ENCODE measurements at places on chromosomes 11 and 22. TPM values are rescaled to one million over a fixed set of nuclear protein-coding genes. Genes with fewer than 3 reads are reported as not detected.
A peak's percentile ranks its signal among the peaks of the same experiment; 100 is the strongest.

DNA sequence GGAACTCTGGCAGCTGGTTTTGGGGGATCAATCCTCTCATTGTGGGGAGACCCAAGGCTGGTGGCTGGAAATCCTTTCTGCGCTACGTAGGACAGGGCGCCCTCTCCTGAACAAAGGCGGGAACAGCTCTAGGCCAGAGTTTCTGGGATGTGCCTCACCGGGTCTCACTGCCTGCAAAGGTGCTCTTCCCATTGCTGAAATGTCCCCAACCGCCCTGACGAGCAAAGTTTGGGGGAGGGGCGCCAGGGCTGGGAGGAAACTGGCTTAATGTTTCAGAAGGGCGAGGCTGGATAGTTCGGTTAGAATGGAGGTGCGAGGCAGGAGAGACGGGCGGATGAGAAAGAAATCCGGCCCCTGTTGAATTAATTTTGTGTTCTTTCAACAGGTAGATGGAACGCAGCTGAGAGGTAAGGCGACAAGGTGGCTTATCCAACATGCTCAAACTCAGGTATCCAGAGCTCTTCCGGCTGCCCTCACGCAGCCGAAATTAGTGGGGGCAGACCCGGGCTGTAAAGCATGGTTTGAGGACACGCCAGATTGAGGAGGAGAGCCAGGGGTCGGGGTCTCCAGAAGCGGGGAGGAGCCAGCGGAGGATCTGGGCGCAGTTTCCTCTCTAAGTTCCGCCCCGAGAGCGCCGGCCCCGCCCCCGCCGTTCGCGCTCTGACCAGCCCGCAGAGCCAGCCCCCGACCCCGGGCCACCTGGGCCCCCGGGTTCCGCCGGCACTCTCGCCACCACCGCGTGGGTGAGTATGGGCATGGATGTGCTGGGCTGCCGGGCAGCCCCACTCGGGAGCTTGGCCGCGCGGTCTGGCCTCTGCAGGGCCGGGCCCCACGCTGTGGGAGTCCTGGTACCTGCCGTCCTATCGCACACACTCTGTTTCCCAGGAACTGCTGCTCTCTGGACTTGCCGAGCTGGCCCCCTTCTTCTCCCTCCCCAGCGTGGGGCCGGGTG is at the start of gene PGAP2:
TSS of gene PGAP2 (plus strand) at position 652 of the 952 bp plus-strand sequence. CDS start 2,700 bp downstream, outside the sequence.
- no peak for DNase-seq

GRCh38 chr11:79287952-79288351 is 152.9 kb downstream of the TENM4 start:
- no peak for DNase-seq

GRCh38 chr11:79021601-79022000 is 419.2 kb downstream of the TENM4 start:
- no peak for DNase-seq

DNA sequence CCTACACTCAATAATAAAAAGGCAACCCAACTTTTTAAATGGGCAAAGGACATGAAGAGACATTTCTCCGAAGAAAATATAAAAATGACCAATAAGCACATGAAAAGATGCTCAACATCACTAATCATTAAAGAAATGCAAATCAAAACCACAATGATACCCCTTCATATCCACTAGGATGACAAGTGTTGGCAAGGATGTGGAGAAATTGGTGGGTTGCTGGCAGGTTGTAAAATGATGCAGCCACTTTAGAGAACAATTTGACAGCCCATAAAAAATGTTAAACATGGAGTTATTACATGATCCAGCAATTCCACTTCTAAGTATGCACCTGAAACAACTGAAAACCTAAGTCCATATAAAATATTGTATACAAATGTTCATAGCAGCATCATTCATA is 73.2 kb upstream of the LMO2 start:
- no peak for DNase-seq

GRCh38 chr11:94129512-94130297 is 1.1 kb downstream of the PANX1 start:
- DNase-seq = no peak

DNA sequence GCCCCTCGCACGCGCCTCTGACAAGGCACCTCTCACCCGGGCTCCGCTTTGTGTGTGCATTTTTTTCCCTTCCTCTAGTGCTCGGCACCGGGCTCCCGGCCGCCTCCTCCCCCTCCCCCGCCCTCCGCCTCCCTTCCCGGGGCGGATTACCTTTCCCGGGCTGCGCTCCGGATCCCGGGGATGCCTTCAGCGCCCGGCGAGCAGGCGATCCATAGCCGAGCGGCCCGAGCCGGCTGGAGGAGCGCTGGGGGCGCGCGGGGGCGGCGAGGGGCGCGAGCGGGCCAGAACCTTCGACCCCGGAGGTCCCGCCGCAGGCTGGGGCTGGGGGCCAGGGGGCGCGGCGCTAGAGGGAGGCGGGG is 282 bp downstream of the MPPED2 start:
- no peak for DNase-seq

DNA sequence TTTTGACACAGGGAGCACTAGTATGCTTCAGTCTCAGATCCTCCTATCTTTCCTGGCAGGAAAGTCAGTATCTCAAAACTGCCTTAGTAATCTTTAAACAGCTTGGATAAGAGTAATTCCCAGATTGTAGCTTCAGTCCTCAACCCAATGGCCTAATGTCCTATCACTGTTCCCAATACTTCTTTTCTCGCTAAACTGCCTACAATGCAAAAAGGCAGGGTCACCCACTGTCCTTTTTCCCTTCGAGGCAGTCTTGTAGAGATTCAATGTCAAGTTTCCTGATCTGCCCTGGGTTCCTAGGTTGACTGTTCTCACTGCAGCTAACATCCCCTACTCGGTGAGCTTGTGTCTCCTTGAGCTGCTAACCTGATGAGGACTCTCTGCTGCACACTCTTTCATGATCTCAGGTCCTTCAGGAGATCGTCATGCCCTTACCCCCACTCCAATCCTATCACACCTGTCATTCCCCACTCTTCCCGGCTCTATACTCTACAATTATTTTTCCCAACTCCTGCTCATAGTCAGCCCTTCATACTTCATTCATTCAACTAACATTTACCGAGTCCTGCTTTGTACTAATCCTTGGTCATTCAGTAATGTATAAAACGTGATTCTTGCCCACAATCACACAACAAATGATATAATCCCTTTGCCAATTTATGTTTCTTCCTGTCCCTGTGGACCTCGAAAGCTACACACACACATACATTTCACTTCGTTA is 904 bp downstream of the C2CD3 start:
- no peak for DNase-seq

- no peak for DNase-seq
Measured at GRCh38 chr11:125069796-125070195, 6.7 kb downstream of the SLC37A2 start.

- DNase-seq = no peak
Measured at GRCh38 chr11:80727315-80727714, 1286.5 kb upstream of the TENM4 start.

DNA sequence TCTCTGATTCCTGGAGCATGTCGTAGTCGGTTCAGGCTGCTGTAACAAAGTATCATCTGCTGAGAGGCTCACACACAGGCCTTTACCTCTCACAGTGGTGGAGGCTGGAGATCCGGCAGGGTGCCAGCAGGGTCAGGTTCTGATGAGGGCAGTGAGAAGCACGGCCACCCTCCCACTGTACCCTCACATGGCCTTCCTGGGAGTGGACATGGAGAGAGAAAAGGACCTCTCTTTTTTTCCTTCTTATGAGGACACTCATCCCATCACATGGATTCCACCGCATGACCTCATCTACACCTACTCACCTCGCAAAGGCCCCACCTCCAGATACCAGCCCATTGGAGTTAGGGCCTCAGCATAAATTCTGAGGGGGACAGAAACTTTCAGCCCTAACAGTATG is 99.5 kb downstream of the BCR start:
- no peak for DNase-seq

GRCh38 chr11:117946156-117946841 is 17.1 kb upstream of the TMPRSS13 start:
- DNase-seq = no peak

- no peak for DNase-seq
Measured at GRCh38 chr22:39361496-39361895, 11.7 kb downstream of the SYNGR1 start.

- DNase-seq = no peak
Measured at GRCh38 chr11:81331088-81331487, 1402.6 kb downstream of the FAM181B start.

DNA sequence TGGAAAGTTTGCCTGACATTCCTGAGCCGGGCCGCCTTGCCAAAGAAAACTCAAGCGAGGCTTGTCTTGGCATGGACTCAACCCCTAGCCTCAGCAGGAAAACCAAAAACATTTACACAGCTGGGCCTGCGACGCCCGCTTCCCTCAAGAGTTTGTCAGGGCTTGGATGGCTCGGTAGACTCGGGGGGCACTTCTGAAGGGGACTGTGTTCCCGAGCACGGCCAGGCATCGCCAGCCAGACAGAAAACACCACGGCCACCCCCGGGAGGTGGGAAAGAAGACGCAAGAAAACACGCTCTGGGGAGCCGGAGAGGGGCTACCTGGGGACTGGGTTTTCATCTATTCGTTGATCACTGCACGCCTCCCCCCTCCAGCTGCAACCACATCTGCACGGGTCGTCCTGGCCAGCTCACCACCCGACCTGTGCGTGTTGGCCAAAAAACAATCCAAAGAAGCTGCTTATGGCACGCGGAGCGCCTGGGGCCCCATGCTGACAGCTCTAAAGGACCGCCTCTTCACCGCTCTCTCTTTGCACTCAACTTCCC is 380.7 kb downstream of the MN1 start:
- peak; percentile 6 for DNase-seq

DNA sequence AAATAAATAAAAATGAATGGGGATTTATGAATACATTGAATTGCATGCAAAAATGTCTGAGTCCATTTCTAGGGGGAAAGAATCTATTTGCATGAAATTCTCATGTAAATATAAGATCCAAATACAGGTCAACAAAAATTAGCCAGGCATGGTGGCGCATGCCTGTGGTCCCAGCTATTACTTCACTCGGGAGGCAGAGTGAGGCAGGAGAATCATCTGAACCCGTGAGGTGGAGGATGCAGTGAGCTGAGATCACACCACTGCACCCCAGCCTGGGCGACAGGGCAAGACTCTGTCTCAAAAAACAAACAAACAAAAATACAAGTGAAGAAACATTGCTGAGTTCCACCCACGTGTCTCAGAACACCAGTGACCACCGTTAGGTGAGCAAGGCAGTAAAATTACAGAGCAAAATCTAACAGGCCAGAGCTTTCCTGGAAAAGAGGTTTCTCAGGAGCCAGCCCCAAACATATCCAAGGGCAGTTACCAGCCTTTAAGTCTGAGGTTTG is 17.3 kb downstream of the PACSIN2 start:
- no peak for DNase-seq

DNA sequence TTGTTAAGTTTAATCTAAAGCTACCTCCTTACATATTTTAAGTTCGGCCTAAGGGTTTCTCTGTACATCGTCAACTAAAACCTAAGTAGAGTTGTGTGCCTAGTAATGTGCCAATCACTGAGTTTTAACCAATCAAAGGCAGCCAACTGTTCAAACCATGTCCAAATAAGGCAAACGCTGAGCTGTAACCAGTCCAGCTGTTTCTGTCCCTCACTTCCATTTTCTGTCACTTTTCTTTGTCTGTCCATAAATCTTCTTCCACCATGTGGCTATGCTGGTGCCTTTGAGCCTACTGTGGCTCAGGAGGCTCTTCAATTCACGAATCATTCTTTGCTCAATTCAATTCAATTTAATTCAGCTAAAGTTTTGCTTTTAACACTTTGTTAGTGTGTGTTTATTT is 13.9 kb upstream of the ATXN10 start:
- DNase-seq = no peak

DNA sequence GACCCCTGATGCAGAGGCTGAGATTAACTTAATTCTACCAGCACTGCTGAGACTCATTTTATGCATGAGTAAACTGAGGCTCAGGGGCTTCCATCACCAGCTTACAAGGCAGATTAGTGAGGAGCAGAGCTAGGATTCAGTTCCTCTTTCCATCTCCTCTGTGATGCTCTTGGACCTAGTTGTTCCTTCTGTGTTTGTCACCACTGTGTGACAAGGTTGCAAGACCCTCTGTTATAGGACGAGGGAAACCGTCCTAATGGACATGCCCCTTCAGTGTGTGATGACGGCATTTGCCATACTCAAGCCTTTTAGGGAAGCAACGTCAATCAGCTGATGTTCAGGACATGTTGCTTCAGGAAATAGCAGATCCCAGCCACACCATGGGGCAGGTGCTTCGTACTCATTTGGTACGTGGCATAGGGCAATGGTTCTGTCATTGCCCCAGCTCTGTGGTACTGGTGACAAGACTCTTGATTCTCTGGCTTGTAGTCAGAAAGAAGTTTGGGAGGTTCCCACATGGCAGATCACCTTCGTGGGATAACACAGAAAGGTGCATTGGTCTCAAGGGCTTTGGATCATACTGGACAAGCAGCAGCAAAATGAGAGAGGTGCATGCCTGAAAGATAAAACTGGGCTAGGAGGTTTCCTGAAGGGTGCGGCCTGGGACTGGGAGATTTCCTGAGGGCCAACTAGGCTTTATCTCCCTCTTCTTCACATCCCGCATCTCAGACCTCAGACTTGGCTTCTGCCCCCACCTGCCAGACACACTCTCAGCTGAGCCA is 23.9 kb upstream of the CD44 start:
- no peak for DNase-seq

- no peak for DNase-seq
Measured at GRCh38 chr11:35943309-35943708, 553 bp upstream of the LDLRAD3 start.

- no peak for DNase-seq
Measured at GRCh38 chr11:58830673-58831301, 13.7 kb downstream of the GLYATL2 start.

DNA sequence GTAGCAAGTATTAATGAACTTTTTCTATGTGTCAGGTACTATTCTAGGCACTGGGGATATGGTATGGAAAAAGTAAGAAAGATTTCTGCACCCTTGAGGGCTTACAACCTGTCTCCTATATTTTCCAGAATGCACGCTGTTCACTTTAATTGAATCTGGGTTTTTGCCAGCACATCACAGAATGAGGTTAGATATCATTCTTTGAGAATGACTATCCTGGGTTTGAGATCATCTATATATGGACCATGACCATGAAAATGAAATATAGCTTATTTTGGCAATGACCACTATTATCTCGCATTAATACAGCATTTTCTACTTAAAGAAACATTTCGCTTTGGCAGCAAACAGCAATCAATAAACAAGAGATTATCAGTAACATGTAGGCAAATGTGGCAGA is 46.9 kb downstream of the C11orf71 start:
- no peak for DNase-seq

DNA sequence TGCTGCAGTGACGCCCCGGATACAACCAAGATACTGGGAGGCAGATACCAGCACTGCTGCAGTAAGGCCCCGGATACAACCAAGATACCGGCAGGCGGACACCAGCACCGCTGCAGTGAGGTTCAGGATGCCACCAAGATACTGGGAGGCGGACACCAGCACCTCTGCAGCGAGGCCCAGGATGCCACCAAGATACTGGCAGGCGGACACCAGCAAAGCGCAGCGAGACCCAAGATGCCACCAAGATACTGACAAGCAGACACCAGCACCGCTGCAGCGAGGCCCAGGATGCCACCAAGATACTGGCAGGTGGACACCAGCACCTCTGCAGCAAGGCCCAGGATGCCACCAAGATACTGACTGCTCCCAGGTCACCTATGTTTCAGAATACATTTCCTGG is 225.2 kb downstream of the BRD1 start:
- DNase-seq = no peak

- DNase-seq = no peak
Measured at GRCh38 chr22:17375914-17376614, 6.8 kb downstream of the CECR2 start.

The OR8D4 gene
- not detected for total RNA-seq

The MUC2 gene
- total RNA-seq = not detected

The KDM4F gene
- total RNA-seq = not detected

The TH gene
- 0.22 TPM for total RNA-seq

The SPINDOC gene
- 50.9 TPM for total RNA-seq

All from epithelial cell of proximal tubule (primary cell).